ENCODE measurements at places on chromosomes 12 and 14.

GRCh38 chr12:108561852-108562347 is 496 bp upstream of the ISCU start:
- no peak for DNase-seq

DNA sequence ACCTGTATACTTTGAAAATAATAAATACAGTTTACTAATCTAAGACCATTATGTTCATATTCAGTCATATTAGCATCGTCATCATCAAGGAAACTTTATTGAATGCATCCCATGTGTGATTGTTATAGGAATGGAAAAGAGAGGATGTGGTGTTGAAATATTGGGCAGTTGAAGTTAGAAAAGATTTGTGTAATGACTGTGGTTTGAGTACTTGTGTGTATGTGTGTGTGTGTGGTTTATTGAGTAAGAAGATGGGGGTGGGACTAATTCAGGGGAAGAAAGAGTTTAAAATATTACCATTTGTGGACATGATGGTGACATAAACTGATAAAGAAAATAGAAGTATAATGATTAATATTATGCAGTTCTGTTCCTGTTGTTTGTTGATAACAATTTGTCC is 238.7 kb upstream of the SEL1L start:
- DNase-seq: no peak

GRCh38 chr14:22052795-22053194 is 379.2 kb upstream of the OR4E1 start:
- DNase-seq: no peak

GRCh38 chr12:49543914-49544815 is 5.3 kb downstream of the KCNH3 start:
- no peak for DNase-seq

GRCh38 chr12:46491548-46491947 is 119.0 kb upstream of the SLC38A2 start:
- DNase-seq: no peak

- DNase-seq: no peak
Measured at GRCh38 chr12:108029051-108029835, 99.8 kb upstream of the WSCD2 start.

- no peak for DNase-seq
Measured at GRCh38 chr12:106521901-106522300, 60.9 kb upstream of the RFX4 start.

- DNase-seq: peak; percentile 84
Measured at GRCh38 chr14:92585981-92586937, 72.7 kb downstream of the RIN3 start.

DNA sequence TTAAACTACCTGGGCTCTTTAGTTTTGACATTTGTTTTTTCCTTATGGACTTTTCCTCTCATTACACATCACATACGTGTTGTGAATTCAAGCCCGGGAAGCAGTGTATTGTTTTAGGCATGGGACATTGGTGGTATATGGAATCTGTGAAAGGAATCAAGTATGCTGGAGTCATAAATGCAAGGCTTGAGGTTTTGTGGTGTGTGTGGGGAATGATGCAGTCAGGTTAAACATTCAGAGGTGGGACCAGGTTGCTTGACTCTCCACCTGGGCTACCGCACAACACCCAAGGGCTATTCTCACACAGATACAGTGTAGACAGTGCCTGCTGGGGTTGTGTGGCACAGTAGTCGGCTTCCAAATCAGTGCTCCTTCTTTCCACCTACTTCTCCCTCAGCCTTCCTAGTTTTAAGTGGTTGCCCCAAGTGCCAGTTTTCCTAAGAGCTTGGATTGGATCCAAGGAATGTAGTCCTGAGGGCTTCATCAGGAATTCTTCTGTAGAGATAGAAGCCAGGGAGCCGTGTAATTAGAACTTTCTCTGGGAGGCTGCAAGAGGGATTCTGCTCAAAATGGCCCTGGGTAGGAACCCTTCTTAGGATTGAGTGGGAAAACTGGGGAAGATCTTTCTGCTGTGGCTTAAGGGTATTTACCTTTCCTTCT is 243.7 kb downstream of the C12orf75 start:
- no peak for DNase-seq

- DNase-seq: peak; percentile 26
Measured at GRCh38 chr12:59115526-59115925, 195.2 kb upstream of the LRIG3 start.

DNA sequence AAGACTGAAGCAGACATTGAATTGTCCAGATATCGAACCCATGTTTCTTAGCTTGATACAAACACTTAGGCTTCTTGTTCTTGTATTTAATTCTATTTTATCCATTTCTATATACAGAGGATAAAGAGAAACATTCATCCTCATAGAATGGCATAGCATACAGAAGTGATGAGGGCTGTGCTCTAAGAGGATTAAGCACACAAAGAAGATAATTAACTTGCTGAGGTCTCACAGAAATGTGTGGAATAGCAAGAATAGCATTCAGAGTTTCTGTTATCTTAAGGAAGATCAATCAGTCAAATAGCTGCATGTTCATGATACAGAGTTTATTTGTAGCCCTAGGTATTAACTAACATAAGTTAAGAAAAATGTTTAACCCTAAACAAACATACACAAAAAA is 27.3 kb upstream of the STRAP start:
- DNase-seq: no peak

- DNase-seq: no peak
Measured at GRCh38 chr12:6842075-6842474, 1.4 kb downstream of the GNB3 start.

GRCh38 chr12:106239951-106240335 is 7.9 kb downstream of the CKAP4 start:
- no peak for DNase-seq

DNA sequence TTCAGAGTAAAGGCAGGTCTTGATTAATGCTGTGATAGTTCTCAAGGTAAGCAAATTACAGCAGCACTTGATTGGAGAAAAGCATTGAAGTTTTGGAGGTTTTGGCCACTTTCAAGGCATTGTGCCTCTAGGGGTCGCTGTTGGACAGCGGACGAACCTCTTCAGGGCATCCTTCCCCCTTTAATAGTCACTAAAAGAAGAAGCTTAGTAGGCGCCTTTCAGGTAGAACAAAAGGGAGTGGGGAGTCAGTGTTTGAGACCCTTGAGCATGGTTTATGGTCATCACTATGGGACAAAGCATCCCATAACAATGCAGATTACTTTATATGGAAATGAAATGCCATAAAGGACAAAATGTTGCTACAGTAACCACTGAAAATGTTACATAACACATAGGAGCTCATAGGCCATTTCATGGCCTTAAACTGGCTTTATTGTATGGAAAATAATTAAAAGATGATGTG is 199.5 kb upstream of the DCN start:
- peak; percentile 57 for DNase-seq

GRCh38 chr12:89928467-89928866 is 219.8 kb upstream of the ATP2B1 start:
- no peak for DNase-seq

DNA sequence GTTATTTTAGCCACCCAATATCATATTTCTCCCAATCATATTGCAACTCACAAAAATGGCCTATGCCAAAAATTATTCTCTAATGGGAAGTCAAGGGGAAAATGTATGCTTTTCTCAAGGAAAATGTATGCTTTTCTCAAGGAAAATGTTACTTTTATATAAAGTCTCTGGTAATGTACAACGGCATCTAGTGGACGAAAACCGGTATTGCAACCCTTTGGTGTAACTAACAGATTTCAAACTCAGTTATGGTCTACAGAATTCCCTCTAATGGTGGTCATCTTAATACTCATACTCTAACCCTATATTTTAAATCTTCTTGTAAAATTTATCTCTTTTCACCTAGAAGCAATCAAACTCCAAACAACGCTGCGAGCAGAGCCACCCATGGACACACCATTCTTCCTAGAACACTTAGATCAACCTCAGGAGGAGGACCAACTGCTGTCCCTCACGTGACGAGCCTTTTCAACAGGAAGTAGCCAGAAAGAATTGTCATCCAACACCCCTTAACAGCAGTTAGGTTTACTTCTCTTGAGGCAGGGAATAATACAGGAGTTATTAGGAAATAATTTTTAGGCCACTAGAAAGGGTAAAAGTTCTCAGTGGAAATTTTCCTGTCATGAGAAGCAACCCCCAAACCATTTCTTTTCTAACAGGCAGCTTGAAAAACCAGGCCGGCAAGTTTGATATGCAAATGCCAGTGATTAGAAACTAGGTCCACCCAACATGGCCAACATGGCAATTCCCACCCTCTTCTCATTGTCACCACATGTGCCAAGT is 20.1 kb downstream of the APOBEC1 start:
- no peak for DNase-seq

- no peak for DNase-seq
Measured at GRCh38 chr12:55039395-55040354, 19.9 kb downstream of the NEUROD4 start.

DNA sequence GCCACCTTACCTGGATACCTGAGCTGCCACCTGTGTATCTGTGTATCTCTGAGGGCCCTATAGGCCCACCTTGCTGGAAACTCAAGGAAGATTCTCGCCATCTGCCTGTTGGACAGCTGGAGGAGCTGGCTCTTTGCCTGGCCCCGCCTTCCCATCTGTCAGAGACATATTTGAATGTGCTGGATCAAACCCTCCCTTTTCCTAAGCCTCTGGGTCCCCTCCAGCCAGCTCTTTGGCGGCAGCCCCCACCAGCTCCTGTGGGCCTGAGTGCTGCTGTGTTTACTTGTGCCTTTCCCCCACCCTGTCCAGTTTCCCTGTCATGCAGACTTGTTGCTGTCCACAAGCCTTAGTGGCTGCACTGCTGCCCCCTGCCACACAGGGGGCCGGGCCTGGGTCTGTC is 55.9 kb upstream of the SRSF5 start:
- DNase-seq: no peak

- no peak for DNase-seq
Measured at GRCh38 chr14:75861161-75861621, 120.6 kb downstream of the TGFB3 start.

DNA sequence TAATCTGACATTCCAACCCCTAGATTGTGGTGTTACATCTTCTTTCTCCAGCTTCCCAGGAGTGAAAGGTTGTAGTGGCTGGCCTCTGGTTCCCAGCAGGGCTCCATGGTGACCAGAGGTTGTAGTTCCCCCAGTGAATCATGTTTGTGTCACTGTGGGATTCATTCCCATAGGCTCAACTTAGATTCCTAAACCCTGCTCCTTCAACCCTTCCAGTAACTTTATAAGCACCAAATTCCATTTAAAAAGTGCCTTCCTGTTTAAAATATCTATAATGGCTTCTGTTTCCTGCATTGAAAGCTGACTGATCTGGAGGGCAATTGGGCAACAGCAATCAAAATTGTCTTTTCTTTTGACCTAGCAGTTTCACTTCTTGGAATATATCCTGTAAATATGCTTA is 40.5 kb upstream of the TBC1D15 start:
- DNase-seq: no peak

DNA sequence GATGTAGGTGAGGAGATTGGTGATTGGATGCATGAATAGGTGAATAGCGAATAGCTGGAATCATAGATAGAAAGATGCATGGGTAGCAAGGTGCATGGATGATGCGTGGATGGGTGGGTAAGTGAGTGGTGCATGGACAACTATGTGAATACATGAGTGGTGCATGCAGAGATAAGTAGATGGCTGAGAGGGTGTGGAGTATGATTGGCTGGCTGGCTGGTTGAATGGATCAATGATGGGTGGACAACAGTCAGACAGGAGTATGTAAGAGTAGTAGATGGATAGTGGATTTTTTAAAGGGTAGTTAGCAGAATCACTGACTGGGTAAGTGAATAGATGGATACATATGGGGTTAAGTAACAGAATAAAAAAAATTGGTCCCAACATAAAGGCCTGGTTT is 33.9 kb downstream of the SERPINA3 start:
- no peak for DNase-seq

DNA sequence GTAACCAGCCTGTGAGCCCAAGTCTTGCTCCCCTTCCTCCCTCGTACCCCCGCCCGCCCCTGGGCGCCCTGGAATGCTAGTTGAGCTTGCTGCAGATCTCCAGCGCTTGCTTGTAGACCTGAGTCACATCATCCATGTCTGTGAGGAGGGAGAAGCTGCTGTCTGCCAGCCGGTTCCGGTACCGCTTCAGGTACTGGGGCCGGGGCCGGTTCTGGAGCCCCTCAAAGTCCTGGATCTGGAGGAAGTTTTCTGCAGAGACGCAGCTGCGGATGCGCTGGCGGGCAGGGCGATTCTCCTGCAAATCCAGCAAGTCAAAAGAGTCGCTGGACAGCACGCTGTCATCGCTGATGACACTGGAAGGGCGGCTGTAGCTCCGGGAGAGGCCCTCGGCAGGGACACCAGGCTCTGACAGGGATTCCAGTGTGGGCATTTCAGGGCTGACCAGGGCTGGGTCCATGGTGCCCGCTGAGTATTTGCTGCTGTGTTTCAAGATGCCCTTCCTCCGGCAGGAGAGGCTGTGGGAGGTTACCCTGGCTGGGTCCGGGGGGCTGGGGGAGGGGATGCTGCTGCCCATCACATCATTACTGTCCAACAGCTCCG is 71.9 kb downstream of the NUAK1 start:
- no peak for DNase-seq

GRCh38 chr12:128817111-128818015 is 6.4 kb downstream of the SLC15A4 start:
- DNase-seq: no peak

- DNase-seq: no peak
Measured at GRCh38 chr14:101228949-101229541, 325.5 kb upstream of the RTL1 start.

DNA sequence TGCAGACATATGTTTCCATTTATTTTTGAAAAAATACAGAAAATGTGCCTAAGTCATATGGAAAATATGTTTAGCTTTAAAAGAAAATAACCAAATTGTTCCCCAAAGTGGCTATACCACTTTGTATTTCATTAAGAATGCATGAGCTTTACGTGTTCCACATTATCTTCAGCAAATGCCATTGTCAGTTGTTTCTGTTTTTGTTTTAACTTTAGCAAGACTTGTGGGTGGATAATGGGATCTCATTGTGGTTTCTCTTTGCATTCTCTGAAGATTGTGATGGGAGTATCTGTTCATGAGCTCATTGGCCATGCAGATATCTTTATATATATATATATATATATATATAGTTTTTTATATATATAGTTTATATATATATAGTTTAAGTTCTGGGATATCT is 181.5 kb downstream of the CCER1 start:
- no peak for DNase-seq

- DNase-seq: no peak
Measured at GRCh38 chr12:26557326-26557725, 275.7 kb downstream of the ITPR2 start.

DNA sequence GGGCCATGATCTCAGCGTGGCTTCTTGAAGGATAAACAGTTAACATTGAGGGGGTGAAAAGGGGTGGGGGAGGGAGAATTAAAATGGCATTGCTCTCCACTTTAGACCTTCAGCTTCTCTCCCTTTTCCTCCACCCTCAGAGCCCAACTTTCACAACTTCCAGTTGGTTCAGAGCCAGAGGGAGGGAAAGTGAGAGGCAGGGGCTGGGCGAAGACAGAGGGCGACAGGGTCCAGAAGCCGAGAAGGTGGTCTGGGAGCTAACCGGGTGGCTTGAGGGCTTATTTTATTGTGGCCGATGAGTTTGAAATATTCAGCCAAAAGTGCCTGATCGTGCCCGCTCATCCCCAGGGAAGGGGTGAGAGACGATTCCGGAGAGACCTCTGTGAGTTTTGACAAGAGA is 4.1 kb downstream of the BMP4 start:
- DNase-seq: no peak

GRCh38 chr14:67167420-67168109 is 21.7 kb upstream of the GARIN2 start:
- DNase-seq: no peak

GRCh38 chr12:3885277-3886094 is 12.3 kb upstream of the PARP11 start:
- DNase-seq: peak; percentile 44

GRCh38 chr12:55818140-55818728 is 393 bp downstream of the ORMDL2 start:
- DNase-seq: peak; percentile 72
